ENCODE measurements at places on chromosomes 4 and X.

DNA sequence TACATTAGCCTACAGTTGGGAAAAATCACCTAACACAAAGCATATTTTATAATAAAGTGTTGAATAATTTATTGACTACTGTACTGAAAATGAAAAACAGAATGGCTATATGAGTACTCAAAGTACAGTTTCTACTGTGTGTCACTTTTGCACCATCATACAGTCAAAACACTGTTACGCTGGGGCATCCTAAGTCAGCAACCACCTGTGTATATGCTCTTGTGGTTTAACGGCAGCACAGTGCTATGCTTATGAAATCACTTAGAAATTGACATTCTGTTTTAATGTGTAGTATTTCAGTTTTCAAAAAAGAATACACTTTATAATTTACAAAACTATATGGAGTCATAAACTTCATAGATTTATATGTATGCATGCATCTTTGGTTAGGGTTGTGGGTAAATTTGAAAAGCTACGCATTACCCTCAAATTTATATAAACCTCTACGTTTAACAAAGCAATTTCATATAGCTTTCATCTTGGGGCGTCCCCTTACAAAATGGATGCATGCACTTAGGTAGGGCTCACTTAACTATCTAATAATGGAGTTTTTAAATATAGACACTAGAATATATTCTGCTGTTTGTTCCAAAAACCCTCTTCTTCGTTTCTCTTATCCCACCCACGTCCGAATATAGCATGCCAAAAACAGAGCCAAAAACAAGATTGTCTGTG lies 690 bp upstream of the NEIL3 start:
- no peak for DNase-seq

DNA sequence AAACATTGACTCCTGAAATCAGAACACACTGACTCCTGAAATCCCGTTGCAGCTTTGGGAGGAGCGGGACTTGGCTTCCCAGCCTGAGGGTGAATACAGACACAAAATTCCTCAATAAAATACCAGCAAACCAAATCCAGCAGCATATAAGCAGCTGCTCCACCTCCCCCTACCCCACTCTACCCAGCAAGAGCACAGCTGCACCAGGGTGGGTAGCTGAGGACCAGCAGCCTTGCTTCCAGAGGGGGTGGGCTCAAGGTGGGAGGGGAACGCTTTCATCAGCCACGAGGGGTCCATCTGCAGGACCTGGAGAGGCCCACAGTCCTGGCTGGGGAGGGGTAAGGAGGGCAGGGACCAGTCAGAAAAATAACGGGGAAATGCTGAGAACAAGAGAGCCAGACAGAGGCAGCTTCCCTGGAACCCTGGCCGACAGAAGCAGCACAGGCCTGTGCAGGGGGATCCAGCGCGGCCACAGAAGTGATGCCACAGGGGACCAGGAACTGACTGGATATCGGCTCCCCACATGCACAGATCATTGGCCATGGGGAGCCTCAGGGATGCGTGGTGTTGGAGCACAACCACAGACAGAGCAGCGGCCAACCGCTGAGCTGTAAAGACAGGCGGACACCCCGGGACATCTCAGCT lies 49.8 kb downstream of the FGFRL1 start:
- no peak for DNase-seq

DNA sequence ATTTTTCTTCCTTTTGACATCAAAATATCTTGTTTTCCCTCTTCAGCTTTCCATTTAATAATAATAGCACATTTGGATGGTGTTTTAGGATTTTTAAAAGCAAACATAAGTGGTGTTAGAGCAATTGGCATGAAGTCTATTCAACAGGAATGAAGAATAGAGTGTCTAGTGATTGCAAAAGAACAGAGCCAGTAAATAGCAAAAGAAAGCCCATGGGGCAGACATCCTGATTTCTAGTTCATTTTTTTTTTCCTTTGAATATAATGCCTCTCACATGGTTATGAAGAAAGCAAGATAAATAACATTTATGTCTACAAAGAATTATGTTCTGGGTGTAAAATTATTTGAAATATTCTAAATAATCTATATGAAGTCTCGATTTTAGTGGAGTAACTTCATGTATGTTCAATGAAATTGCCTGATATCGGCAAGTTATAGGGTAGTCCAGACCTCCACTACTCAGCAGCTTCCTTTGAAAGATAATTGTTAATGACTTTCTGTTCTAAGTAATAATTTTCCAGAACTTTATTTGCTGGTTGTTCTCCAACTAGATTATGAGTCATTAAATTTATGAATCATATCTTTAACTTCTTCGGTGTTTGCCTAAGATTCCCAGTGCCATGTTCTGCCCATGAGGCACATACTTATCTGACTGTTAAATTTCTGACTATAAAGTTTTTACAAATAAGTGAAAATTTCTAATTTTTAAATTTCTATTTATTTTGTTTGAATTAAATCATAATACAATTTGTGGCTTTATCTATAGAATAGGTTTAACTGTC lies 587.9 kb downstream of the TLL1 start:
- no peak for DNase-seq

- DNase-seq = no peak
Observed at GRCh38 chr4:125951261-125951887, 636.6 kb downstream of the FAT4 start.
